ENCODE measurements at places on chromosomes 6 and 20. TPM values are rescaled to one million over a fixed set of nuclear protein-coding genes. Genes with fewer than 3 reads are reported as not detected.

The ID1 gene
- total RNA-seq = 9.4 TPM

The TP53TG5 gene
- not detected for total RNA-seq

The HLA-DRA gene
- total RNA-seq = 100 TPM

The SLC13A3 gene
- total RNA-seq = 0.67 TPM

The FAXC gene
- total RNA-seq = not detected

DNA sequence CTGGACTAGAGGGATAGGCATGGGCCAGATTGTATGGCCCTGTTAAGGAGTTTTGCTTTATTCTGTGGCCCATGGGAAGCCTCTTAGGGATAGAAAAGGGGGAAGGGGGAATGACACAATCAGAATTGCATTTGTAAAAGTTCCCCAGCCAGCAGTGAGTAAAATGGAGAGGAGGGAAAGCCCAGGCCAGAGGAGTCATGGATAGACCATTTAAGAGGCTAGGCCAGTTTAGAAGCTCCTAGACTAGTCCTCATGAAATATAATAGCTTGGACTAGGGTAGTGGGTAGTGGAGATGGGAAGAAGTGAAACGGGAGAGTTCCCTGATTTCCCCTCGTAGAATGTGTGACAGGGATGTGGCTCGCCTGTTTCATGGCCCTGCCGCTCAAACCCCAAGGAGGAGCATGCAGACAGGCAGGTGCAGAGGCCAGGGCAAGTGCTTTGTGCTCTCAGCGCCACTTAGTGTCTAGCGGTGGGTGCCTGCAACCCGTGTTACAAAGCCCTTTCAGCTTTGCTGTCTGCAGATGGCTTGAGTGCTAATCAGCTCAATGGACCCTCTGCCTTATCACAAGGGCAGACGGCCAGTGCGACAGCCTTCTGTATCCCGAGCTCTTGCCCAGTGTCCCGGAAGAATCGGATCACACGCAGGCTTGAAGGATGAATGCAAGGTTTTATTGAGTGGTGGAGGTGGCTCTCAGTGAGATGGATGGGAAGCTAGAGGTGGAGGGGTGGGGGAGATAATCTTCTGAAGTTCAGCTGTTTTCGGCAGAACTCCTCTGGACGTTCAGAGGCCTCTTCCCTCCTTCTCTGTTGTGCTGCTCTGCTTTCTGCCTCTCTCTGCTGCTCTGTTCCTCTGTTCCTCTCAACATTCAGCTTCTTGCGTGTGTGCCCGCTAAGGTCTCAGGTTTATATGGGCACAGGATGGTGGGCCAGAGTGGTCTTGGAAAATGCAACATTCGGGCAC is 141.1 kb downstream of the CEP57L1 start:
- peak; percentile 64 for DNase-seq

- no peak for DNase-seq
These were observed 78.9 kb upstream of the ISM1 start for GRCh38 chr20:13142143-13142542.

- no peak for DNase-seq
These were observed 29.2 kb downstream of the SYNJ2 start for GRCh38 chr6:158010591-158011477.

GRCh38 chr6:98929498-98930060 is 18.2 kb downstream of the FBXL4 start:
- no peak for DNase-seq

DNA sequence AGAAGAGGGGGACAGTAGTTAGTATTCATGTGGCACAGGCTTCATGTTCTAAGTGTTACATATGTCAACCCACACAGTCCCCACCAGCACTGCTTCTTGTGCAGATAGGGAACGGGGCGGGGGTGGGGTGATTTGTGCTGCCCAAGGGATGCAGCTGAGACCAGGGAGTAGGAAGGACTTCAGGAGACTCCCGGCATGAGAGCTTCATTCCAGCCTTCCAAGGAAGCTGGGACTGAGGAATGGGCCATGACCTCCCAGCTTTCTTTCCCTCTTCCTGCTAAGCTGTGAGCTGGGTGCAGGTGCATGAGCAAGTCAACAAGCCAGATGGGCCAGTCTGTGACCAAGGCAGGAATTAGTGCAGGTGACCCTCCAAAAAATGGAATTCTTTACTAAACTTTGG is 9.2 kb downstream of the BEND3 start:
- no peak for DNase-seq

DNA sequence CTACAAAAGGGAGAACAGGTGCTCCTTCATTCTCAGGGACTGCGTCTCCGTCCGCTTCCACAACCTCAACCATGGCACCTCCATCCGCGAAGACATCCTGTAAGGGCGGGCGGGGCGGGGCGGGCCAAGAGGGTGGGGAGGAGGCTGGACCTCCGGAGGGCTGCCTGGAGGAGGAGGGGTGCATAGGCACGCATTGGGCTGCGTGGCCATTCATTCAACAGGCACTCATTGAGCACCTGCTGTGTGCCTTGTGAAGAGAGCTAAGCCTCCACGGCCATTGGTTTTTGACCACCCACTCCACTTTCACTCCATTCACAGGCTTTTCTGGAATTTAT is 435 bp downstream of the ZSWIM3 start:
- DNase-seq = no peak

DNA sequence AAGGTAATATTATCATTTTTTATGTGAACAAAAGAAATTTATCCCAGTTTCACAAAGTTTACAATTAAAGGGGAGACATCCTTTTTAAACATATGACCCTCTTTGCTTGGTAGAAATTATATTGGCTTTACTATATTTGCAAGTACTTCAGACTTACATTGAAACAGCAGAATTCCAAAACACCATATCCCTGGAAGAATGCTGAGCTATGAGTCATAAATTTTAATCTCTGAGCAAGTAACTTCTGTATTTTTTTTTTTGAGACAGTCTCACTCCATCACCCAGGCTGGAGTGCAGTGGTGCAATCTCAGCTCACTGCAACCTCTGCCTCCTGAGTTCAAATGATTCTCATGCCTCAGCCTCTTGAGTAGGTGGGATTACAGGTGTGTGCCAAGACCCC is 240.4 kb downstream of the TBC1D32 start:
- no peak for DNase-seq

- DNase-seq = no peak
These were observed 34.2 kb downstream of the JARID2 start for GRCh38 chr6:15280028-15280427.

DNA sequence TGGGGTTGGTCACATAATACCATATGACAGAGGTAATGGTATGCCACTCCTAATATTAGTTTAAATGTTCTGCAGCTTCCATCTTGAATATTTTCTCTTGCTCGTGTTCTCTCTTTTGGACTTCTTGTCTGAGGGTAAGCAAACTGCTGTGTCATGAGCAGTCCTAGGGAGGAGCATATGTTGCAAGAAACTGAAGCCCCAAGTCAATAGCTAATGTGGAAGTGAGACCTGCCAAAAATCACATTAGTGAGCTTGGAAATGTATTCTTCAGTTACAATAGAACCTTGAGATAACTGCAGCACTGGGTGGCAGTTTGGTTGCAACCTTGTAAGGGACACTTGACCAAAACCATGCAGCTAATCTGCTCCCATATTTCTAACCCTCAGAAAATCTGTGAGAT is 178.2 kb upstream of the IMPG1 start:
- DNase-seq = no peak
